C1 segment of cervical spinal cord (tissue), 14 donors: ENCODE measurements at places on chromosomes 12 and 14.

GRCh38 chr12:52052468-52053186 lies 1.4 kb downstream of the NR4A1 start:
- no peak for DNase-seq

DNA sequence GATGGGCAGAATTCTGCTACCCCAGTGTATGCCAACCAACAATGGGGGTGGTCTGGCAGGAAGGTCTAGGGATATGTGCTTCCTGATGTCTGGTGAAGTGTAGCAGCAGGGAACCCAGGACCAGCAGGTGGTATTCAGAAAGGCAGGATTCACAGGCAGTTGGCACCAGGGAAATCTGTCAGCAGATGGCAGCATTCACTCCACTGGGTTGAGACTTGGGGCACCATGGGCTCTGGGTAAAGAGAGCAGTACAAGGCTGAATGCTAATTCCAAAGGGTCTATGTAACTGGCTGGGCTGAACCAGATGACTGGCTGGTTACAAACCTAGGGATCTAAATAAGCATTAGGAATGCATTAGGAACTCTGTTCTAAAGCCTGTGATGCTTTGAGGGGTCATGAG lies 466.9 kb upstream of the STXBP6 start:
- DNase-seq: no peak

DNA sequence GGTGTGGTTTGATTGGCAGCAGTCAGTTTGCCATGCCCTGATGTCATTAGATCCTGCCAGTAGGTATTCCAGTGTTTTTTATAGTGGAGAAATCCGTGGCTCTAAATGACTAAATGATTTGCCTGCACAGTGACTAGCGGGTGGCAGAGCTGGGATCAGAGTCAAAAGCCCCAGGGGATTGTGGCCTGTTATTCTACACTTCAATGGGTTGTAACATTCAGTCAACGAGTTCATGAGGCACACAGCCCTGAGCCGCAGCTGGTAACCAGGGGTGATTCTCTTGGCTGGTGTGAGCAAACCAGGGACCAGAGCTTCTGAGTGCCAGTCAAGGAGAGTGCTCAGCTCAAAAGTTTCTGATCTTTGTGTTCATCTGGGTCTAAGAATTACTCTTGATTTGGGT lies 1.8 kb downstream of the MYH6 start:
- peak; percentile 7 for DNase-seq

DNA sequence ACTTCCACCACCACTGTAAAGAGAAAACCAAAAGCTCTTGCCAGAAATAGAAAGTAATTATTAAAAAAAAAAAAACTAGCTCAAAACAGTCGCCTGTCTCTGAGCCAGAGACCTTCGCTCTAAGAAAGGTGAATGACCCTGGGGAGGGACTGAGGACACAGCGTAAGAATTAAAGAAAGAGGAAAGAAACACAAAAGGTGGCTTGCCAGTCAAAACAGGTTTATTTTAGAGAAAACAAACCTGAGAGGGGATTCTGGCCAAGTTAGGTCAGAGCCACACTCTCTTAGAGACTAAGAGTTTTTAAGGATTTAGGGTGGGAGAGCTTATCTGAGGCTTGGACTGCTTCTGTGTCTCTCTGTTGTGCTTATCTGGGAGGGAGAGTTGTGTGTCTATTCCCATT lies 66.0 kb downstream of the DNAH10 start:
- no peak for DNase-seq

- no peak for DNase-seq
These were observed 199.1 kb upstream of the CNOT2 start for GRCh38 chr12:70044167-70044566.

GRCh38 chr14:102293781-102294180 lies 11.2 kb downstream of the MOK start:
- DNase-seq: no peak

DNA sequence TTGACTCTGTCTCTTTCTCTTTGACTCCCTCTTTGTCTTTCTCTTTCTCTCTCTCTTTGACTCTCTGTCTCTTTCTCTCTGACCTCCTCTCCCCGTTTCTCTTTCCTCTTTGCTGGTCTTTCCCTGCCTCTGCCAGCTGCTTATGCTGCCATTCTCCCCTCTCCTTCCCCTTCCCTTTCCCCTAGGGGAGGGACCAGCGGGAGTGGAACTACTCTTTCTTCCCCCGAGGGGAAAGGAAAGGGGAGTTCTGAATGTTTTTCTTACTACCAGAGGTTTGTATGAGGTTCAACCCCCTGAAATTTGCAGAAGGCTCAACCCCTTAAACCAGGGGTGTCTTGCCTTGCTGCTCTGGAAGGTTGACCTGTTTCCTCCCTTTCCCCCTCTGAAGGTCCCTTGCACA lies 24.7 kb upstream of the RNASE1 start:
- no peak for DNase-seq

- DNase-seq: no peak
These were observed 78.6 kb upstream of the TBX3 start for GRCh38 chr12:114762490-114763110.

DNA sequence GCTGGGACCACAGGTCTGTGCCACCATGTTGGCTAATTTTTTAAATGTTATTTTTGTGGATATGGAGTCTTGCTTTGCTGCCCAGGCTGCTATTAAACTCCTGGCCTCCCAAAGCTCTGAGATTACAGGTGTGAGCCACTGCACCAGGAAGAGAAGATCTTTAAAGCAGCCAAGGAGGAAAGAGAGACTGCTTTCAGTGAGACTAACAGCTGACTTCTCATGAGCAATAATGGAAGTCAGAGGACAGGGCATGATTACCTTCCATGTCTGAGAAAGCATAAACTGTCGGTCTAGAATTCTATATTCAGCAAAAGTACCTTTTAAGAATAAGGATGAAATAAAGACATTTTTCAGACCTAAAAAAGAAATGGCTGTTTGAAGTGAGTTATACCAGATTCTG lies 57.3 kb upstream of the CHGA start:
- DNase-seq: no peak

DNA sequence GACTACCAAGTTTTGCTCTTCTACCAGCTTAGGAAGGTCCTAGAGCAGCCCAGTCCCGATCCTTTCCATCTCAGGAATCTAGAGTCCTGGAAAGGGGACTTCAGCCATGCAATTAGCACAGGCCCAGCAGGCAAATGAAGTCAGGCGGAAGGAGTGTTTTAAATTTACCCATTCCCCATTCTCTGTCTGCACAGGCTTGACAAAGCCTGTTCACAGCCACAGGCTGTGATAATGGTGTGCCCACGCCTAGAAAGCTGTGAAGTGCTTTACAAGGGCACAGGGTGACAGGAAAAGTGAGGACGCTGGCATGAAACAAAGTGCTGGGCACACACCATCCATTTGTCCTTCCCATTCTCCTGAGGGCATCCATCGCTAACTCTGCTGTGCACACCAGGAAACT lies 79.0 kb downstream of the PITPNM2 start:
- DNase-seq: no peak

GRCh38 chr12:51841727-51842126 lies 6.8 kb downstream of the FIGNL2 start:
- no peak for DNase-seq

DNA sequence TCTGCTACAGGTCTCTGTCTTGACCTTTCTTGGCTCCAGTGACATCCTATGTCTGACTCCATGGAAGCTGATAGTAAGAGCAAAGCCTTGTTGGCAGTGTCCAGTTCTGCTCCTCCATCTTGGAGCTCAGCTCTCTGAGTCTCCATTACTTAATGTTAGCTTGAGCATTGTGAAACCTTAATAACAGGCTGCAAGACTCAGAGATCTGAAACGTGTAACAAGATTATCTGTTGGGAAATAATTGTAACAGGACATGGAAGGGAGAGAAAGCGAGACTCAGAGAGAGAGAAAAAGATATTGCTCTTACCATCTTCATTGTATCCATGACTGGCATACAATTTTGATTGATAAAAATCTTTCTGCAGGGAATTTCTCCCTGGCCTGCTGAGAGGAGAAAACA lies 1365.7 kb downstream of the AACS start:
- no peak for DNase-seq

- peak; percentile 67 for DNase-seq
These were observed 79.5 kb downstream of the PTPRB start for GRCh38 chr12:70557583-70558191.

DNA sequence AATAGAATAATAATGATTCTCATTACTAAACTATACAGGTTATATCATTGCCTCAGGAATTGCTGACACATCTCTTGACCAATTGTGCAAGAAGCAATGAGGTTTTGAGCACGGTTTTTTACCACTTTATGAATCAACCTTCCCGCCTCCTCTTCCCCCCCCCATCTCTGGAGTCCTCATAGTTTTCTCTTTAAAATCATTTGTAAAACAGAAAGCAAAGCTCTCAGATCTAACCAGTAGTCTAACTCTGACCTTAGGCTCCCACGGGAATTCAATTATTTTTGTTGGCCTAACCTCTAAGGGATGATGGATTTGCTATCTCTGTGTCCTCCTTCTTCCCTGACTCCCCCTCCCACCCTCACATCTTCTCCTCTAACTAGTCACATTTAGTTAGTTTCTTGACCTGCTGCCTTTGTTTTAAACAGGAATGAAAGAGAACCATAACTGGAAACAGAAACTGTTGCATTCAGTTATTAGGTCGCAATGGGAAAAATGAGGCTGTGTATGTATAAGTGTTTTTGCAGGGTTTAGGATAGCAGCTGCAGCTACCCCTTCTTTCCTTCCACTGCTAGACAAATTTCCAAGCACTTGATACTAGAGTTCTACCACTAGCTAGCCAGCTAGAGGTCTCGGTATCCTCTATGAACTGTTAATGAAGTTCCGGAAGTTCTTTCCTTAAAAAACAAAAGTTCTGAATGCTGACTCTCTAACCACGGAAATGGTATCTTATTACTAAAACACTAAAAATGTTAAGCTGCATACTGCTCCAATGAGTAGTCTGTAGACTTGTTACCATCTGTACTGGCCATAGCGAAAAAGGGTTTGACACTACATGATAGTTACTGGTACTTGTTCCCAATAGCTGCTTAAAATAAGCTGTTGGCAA lies 65.4 kb downstream of the TAOK3 start:
- no peak for DNase-seq

- no peak for DNase-seq
These were observed 16.9 kb upstream of the STON2 start for GRCh38 chr14:81416981-81417380.

- DNase-seq: no peak
These were observed 63.2 kb upstream of the RFX4 start for GRCh38 chr12:106519607-106520021.

GRCh38 chr14:93115821-93116675 lies at the start of gene ITPK1:
ITPK1 (minus strand) TSS chr14:93115925; CDS start chr14:93115163, 762 bp downstream.
- DNase-seq: no peak

DNA sequence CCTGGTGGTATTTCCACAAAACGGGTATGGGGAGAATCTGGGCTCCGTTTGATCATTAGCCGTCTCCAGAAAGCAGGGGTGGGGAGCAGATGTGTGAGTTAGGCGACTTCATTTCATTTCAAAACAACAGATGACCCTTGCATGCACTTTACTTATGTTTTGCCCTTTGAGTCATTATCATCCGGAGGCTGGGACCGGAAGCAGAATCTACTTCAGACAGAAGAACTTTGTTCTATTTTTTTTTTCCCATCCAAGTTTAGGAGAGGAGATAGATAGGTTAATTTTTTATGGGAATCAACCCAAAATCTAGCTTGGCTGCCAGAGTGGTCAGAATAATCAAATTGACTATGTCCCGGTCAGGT lies 31.3 kb upstream of the CMAS start:
- DNase-seq: no peak

DNA sequence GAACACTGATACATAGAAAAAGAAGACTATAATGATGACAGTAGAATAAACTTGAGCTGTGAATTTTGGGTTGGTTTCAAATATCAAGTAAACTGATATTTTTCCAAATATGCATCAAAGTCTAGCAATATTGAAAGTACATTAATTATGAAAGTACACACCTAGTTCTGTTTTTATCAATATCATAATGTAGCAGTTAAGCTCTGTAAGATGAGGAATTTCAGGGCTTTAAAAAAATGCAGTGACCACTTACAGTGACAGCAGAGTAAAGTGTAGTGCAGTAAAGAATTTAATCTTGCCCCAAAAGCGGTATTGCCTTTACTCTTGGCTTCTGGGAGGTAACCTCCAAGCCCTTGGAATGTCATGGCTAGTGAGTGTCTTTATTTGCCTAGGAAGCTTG lies 102.9 kb upstream of the ABCD2 start:
- DNase-seq: no peak

DNA sequence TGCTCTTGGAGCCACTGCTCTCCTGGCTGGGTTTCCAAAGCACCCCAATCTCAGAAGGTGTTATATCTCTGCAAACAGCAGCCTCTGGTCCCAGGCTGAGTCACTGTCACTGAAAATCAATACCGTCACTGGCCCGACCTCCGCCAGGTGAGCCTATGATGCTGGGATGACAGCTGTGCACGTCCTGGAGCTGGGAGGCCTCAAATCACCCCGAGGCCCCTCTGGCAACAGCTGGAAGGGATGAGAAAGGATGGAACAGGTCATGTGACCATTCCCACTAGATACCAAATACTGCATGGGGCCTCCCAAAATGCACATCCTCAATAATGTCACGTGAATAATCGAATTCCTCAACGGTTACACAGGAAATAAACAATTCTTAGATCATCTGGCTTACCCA lies 190.8 kb downstream of the TTC7B start:
- DNase-seq: no peak
